Activated CD8-positive, alpha-beta memory T cell treated with anti-CD3 and anti-CD28 coated beads for 1 hour (primary cell): ENCODE measurements at places on chromosomes 4 and X.

- no peak for DNase-seq
These were observed 23.8 kb upstream of the TBC1D1 start for GRCh38 chr4:37867102-37867501.

DNA sequence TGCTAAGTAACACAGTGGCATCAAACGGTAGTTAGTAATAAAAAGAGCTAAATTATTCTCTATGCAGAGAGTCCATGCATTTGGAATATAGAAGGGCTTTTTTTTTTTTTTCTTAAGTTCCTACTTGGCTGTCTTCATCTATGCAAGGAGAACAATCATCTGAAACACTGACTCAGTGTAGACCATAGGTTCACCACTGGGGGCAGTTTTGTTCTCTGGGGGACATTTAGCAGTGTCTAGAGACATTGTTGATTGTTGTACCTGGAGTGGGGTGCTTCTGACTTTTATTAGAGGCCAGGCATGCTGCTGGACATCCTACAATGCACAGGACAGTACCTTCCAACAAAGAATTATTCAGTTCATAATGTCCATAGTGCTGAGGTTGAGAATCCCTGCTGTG, 41.2 kb downstream of the TMA16 start:
- no peak for DNase-seq

- no peak for DNase-seq
These were observed 61.6 kb downstream of the PHOX2B start for GRCh38 chr4:41686893-41687292.

DNA sequence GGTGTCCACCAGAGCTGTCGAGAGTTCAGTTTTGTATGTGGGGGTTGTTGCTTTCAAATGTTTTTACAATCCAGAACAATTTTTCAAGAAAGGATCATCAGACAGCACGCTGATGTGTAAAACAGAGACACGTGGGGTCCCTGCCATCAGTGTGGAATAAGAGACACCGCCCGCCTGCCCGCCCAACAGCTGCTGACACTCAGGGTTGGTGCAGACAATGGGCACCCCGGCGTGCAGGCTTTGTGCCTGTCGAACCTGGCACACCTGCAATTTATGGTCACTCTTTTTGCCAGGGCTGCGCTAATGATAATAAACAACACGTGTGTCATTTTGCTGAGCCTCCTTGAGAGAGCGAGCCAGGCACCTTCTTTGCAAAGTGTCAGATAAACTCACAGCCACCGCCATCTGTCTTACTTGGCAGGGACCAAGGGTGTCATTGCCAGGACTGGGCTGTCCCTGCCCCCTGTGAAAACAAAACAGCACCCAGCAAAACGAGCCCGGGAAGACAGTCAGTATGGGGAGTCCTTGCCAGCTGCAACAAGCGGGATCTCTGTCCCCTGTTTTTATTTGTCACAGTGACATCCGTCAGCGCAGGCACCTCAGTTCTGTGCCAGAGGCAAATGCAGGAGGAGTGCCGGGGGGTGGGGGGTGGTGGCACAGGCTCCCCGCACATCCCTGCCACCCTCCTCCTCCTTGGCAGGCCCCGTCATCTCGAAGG, 69.1 kb downstream of the PSAPL1 start:
- DNase-seq = no peak

DNA sequence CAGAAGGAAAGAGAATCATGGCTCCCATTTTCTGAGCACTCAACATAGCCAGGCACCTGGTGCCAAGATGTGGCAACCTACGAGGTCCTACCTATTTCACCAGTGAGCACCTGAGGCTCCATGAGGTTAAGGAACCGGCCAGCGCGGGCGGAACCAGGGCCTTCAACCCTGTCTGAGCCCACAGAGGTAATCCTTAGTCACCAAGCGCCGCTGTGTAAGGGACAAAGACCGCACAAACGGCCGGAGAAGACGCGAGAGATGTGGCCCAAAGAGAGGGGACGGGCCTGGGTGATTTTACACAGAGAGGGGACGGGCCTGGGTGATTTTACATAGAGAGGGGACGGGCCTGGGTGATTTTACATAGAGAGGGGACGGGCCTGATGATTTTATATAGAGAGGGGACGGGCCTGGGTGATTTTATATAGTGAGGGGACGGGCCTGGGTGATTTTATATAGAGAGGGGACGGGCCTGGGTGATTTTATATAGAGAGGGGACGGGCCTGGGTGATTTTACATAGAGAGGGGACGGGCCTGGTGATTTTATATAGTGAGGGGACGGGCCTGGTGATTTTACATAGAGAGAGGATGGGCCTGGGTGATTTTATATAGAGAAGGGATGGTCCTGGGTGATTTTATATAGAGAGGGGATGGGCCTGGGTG, 114.2 kb downstream of the SMIM20 start:
- no peak for DNase-seq

DNA sequence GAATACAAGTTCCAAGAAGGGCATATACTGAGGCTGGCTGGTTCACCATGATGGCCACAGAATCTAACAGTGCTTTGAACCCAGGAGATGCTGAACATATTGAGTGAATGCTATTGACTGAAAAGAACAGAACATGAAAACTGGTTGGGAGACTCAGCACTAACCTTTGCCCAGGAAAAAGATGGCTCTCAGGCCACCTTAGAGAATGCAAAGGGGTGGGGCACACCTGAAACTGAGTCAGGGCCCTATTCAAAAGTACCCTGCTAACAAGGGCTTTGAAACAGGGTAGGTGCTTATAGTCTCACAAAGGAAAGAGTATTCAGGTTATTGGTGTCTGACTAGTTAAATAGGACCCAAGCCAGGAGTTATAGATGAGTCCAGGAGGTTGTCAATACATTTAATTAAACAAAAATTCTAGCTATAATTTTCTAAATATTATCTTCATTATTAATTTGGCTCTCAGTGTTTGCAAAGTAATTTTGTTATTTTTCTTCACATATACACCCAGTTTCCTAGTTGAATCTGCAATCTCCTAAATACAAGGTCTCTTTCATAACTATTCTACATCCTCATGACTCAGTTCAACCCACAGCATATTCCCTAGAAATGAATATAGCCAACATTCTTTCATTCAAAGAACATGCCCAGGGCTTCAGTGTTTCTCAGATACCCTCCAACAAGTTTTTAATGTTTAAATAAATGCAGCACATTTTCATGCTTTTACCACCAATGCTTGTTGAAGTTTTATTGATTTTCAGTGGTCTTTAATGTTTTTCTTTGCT, 144.2 kb upstream of the RAPGEF2 start:
- DNase-seq = no peak
